ENCODE measurements at places on chromosomes 13 and 19.

DNA sequence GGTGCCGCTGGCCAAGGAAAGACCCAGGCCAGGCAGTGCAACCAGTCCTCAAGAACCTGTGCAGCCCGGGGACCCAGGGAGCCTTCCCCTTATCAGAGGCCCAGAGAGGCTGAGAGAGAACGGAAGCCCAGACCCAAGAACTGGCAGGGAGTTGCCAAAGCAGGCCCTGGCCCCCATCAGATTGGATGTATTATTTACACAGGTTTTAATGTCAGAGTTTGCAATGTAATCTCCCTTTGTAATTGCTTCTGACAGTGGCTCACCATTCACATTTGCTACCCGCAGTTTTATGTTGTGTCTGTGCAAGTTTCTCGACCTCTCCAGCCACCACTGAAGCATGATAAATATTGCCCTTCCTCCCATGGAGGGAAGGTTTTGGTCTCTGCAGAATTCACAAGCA is 660.9 kb downstream of the LIG4 start:
- no peak for DNase-seq

GRCh38 chr13:113586661-113587479 is 2.3 kb downstream of the TFDP1 start:
- no peak for DNase-seq

DNA sequence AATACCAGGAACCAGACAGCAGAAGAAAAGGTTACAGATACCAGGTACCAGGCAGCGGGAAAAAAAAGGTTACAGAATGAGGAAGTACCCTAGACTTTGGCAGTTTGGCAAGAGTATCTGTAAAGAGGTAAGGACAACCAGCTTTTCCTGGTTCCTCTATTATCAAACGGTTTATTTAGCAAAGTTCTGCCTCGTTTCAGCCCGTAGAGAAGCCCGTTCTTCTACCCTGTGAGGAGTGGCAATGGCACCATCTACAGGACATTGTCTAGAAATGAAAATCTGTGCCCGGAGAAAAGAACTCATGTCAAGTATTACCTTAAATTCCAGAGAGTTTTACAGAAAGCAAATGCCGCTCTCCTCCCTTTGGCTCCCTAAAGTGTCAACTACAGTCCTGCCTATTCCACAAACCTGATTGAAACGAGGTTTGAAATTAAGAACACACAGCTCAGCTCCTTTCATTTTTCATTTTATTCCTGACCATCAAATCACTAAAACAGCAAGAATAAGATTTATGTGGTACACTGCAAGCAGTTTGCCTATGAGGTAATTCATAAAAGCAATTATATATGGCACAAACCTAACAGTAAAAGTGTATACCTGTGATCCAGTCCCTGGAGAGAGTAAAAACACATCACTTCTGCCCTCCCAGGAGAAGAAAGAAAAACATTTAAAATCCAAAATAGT is 226.3 kb downstream of the SLC7A1 start:
- no peak for DNase-seq

DNA sequence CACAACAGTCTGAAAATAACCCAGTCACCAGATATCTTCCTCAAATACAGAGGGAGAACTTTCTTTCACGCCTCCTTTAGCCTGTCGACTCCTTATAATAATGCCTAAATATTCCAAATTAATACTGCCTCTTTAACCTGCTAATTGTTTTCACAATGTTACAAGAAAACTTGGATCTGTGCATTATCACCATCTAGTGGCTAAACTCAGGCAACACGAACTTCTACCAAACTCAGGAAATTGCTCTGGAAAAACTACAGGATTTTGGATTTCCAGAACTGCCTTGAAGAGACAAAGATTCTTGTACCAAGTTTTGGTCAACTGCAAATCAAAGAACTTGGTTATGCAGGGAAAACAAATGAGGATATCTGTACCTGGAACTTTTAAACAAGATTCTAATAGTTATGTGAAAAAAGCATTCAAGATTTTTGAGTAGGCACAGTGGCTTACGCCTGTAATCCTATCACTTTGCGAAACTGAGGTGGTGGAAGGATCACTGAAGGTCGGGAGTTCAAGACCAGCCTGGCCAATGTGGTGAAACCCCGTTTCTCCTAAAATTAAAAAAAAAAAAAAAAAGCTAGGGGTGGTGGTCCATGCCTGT is 10.8 kb downstream of the CLN5 start:
- DNase-seq = no peak

DNA sequence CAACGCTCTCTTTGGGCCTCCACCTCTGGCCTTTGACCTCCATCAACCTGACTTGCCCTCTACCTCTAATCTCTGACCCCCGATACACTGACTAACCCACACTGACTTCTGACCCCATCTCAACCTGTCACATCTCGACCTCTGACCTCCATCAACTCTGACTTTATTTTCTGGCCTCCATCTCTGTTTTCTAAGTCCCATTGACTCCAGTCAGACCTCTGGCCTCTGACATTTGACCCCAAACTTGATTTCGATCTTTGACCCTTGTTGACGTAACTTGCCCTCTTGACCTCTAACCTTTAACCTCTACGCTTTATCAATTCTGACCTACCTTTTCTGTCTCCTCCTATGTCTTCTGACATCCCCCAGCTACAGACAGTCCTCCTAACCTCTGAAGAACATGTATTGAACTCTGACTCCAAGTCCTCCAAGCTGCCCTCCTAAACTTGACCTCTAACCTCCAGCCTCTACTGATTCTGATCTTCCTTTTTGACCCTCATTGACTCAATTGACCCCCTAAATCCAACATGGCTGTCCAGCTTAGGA is 780 bp downstream of the ACP4 start:
- no peak for DNase-seq

DNA sequence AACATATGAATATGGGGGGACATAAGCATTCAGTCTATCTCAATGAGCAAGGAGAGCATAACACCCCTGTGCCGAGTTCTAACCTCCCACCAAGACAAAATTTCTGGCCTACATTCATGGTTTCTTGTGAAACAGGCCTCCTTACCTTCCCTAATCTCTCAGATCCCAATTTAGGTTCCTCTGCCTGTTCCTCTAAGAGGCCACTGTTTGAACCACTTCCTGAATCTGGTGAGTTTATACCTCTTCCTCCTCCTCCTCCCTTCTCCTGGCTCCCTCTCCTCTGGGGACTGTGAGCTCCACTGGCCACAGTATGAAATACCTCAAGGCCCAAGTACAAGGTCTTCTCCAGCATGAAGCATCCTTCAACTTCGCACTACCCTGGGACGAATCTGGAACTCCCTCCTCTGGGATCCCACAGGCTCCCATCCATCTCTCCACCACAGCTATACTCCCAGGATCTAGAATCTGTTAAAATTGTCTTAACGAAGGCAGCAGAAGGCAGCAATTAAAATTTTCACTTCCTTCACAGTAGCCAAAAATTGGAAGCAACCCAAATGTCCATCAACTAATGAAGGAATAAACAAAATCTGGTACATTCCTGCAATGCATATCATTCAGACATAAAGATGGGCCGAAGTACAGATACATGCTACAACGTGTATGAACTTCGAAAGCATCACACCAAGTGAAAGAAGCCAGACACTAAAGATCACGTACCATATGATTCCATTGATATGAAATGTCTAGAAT is 7.8 kb upstream of the SIGLECL1 start:
- no peak for DNase-seq

DNA sequence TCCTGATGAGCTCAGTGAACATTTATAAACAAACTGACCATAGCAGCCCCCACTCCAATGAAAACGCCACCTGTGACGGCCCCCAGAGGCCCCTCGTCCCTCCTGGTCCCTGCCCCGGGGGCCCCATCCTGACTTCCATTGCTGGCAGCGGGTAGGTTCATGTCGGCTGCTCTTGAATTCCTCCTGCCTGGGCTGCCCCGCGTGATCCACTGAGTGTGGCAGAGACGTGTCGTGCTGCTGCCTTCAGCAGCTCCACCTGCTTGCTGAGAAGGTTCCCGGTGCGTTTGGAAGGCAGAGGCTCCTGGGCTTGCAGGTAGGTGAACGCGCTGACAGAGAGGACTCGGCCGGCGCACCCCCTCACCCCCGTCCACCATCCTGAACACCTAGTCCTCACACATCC is 11.6 kb downstream of the C2CD4C start:
- DNase-seq = no peak

DNA sequence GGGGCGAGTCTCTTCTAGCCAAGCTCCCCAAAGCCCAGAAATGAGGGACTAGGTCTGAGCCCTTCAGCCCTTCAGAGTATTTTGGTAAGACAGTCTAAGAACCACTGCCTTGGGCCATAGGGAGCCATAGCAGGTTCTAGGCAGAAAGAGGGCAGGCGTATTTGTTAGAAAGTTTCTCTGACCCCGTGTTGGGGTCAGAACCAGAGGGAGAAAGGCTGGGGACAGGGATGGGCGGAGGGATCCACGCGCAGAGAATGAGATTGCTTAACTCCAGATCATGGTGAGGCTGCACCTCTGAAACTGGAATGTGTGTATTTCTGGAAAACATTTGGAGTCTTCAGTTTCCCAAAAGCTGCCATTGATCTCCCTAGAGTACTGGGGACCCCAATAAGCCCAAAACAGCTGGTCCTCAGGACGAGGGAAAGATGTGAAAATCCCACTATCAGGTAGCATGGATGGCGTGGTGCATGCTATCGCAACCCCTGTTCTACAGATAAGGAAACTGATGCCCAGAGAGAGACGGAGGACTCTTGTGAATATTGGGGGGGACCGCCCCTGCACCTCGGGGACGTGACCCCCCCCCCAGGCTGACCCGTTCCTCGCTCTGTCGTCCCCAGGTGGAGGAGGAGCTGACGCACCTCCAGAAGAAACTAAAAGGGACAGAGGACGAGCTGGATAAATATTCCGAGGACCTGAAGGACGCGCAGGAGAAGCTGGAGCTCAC is 703 bp upstream of the TPM4 start:
- no peak for DNase-seq

Data from stimulated activated CD4-positive, alpha-beta T cell treated with anti-CD3 and anti-CD28 coated beads, Interleukin-15, amount 100 ng/mL, for 1 hour (primary cell).